ENCODE measurements at places on chromosomes 7 and 10.

DNA sequence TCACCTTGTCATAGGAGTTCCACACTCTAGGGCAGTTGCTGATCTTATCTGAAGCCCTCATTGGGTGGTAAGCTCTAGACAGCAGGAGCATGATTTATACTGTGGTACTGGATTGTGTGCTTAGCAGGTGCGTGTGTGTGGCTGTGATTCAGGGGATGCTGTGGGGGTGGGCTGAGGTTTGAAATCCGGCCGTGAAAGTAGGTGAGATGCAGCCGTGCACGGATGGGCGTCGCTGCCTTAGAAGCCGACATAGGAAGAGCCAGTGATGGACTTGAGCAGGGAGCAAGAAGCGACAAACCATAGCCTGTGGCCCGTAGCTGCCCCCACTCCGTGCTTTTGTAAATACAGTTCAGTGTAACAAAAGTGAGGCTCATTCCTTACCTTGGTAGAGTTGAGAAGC is 38.2 kb downstream of the PROSER2 start:
- DNase-seq: no peak

GRCh38 chr7:139687211-139687954 is 90.4 kb downstream of the HIPK2 start:
- DNase-seq: no peak

DNA sequence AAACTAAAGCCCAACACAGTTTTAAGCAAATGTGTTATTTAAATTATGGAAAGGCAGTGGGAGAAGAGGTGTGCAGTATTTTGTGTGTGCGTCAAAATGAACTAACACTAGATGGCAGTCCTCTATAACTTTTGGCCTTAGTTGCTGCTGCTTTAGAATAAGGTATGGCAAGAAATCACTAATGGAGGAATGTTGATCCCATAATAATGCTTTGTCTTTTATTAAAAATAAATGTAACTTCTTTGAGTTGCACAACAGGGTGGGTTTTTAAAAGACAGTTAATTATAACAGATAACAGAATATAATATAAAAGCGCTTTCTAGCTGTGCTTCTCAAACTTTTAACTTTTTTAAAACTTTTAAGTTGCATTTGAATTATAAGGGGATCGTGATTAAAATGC is 56.4 kb downstream of the BBS9 start:
- DNase-seq: peak; percentile 21

GRCh38 chr10:15228426-15228825 is 59.9 kb upstream of the NMT2 start:
- no peak for DNase-seq

DNA sequence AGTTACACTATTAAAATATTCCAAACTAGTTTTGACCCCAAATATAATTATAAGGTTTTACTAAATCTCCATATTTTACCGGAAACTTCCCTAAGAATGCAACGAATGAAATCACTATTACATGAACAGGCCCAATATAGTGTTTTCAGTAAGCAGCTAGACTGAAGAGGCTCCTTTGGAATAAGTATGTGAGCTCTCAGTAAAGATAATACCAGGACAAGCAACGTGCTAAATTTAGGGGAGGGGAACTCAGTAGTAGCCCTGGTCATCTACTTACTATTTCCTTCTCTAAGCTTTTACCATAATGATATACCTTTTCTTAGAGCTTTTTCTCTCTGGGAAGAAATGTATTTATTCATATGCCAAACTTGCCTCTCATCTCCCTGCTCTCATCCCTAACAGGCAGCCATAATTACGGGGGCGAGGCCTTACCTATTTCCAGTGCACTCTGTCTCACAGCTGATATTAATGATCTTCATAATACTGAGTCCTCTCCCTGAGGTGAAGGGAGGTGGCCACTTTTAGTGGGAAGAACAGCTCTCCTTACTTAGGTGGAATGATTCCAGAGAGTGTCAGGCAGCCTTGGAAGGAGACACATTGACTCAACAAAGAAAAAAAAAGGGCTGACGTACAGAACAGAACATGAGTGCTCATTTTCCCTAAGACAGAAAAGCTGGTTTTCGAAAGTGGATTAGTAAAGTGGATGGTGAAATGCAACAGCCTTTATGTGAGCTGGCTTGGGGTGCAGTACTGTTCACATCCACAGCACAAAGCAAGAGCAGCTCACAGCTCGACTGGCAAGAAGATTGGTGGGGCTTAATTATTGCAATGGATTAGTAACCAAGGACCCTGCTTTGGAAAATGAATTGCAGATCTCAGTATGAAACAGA is 165.4 kb downstream of the GLI3 start:
- no peak for DNase-seq

All from germinal center (tissue), 1 donor.